ENCODE measurements at places on chromosomes 16 and 17. TPM values are rescaled to one million over a fixed set of nuclear protein-coding genes. Genes with fewer than 3 reads are reported as not detected.

DNA sequence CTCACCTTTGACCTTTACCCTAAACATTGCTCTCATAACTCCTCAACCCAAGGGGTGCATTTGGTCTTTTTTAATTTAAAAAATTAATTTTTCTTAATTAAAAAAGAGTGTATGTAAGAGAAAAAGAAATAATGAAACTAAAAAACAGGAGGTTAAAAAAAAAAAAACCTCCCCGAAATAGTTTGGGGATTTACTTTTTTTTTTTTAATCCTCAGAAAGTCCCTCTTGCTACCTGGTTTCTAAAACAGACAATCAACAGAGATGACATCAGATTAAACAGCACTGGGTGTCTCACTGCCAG lies 301.3 kb downstream of the SOX9 start:
- H3K27me3 ChIP-seq, result no peaks in the 10 kb centered on the region
- H3K36me3 ChIP-seq, result no peaks in the 10 kb centered on the region
- DNase-seq, result no peak
- H3K4me1 ChIP-seq, result no peaks in the 10 kb centered on the region
- no peak overlapping the region for H3K27ac ChIP-seq

GRCh38 chr17:14098246-14098645 lies 28.9 kb downstream of the COX10 start:
- no peak for DNase-seq
- H3K4me1 ChIP-seq, result no peaks in the 10 kb centered on the region
- H3K27ac ChIP-seq, result no peak overlapping the region
- H3K4me3 ChIP-seq, result no peak overlapping the region
- no peaks in the 10 kb centered on the region for H3K36me3 ChIP-seq

- H3K4me1 ChIP-seq, result no peaks in the 10 kb centered on the region
- H3K27me3 ChIP-seq, result no peaks in the 10 kb centered on the region
- no peak overlapping the region for H3K27ac ChIP-seq
- no peaks in the 10 kb centered on the region for H3K36me3 ChIP-seq
These were observed 44.8 kb downstream of the CPPED1 start for GRCh38 chr16:12758670-12759558.

The AANAT gene
- total RNA-seq, result not detected

DNA sequence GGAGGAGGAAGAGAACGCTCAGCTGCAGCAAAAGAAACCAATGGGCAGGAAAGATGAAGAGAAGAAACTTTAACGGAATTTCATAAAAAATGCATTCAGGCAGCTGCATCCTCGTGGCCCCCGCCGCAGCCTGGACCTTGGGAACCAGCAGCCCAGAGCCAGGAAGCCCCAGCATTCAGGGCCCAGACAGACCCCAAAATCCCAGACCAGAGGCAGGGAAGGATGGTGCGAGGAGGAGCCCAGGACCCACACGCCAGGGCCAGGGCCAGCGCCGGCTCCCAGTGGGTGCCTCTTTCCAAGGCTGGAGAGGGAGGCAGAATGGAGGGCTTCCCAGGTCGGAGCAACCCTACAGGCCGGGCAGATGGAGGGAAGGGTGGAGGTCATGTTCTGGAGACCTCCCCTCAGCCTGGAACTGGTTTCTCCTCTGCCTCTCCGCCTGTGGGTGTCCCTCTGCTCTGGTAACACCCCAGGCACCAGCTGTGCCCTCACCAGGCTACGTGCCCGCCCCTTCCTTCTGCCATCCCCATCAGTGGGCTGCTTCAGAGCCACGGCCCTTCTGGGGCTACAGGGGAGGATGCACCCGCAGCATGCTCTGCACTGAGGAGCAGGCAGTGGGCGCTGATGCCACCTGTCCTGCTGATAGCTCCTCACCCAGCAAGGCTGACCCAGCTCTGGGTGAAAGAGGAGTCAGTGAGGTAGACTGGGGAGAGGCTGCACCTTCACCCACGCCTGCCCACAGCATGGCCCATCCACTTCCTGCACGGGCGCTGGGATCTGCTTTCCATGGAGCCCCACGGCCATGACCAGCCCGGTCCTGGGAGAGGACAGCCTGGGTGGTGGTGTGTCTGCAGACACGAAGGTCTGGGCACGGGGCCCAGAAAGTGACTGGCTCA lies 1.2 kb upstream of the MIF4GD start:
- DNase-seq, result no peak
- H3K4me1 ChIP-seq, result no peaks in the 10 kb centered on the region
- no peaks in the 10 kb centered on the region for H3K27me3 ChIP-seq
- H3K27ac ChIP-seq, result no peak overlapping the region

The NGFR gene
- total RNA-seq, result 36.9 TPM

The CEP295NL gene
- total RNA-seq, result 10.1 TPM

The INPP5K gene
- 35.7 TPM for total RNA-seq

The SRP68 gene
- 57.6 TPM for total RNA-seq

- H3K27me3 ChIP-seq, result no peaks in the 10 kb centered on the region
- H3K4me3 ChIP-seq, result peak within 1 kb of the TSS; percentile 65
- peak; percentile 86 for DNase-seq
- no peak within 1 kb of the TSS for H3K27ac ChIP-seq
These were observed at the start of gene HID1 for GRCh38 chr17:74972107-74972972. TSS of gene HID1 (minus strand) at chr17:74972759. CDS start at chr17:74972656, 103 bp downstream.

The ASPA gene
- total RNA-seq, result 6.6 TPM

The TP53TG3B gene
- not detected for total RNA-seq

GRCh38 chr17:80797741-80798594 lies 193.7 kb upstream of the CHMP6 start:
- peak; percentile 55 for DNase-seq
- H3K27ac ChIP-seq, result no peak overlapping the region
- H3K27me3 ChIP-seq, result no peaks in the 10 kb centered on the region
- no peaks in the 10 kb centered on the region for H3K4me1 ChIP-seq
- H3K4me3 ChIP-seq, result no peak overlapping the region

GRCh38 chr17:14340857-14341754 lies 40.2 kb downstream of the HS3ST3B1 start:
- no peaks in the 10 kb centered on the region for H3K36me3 ChIP-seq
- peaks cover 4% of the 10 kb centered on the region for H3K27me3 ChIP-seq
- DNase-seq, result no peak
- H3K27ac ChIP-seq, result no peak overlapping the region
- no peaks in the 10 kb centered on the region for H3K4me1 ChIP-seq
- no peak overlapping the region for H3K4me3 ChIP-seq

DNA sequence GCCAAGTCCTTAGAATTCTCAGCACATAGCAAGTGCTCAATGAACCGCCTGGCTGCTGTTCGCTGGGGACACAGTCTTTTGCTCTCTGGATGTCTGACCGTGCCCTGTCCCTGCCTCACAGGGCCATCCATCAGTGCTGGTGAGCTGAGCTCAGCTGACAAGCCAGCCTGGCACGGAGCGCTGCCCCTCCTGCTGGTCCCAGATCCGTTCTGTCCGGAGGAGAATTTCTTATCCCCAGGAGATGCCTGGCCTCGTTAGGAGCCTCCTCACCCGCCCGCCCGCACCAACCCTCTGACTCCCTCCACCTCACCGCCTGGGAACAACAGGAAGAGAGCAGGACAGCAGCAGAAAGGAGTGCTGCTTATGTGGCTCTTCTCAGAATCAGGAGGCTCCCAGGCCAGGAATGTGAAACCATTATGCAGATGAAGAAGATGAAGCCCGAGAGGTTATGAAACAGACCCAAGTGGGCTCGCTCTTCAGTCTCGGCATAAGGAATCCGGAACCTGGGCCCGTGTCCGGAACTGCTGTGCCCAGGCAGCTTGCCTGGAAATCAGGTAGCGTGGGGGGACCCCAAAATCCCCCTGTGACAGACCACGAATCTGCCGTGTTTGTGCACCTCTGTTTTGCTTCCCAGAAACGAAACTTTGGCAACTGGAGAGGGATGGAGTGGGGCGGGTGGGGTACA lies 28.8 kb upstream of the RMI2 start:
- H3K36me3 ChIP-seq, result no peaks in the 10 kb centered on the region
- H3K27me3 ChIP-seq, result no peaks in the 10 kb centered on the region
- no peak overlapping the region for H3K4me3 ChIP-seq
- no peak for DNase-seq
- H3K4me1 ChIP-seq, result no peaks in the 10 kb centered on the region

DNA sequence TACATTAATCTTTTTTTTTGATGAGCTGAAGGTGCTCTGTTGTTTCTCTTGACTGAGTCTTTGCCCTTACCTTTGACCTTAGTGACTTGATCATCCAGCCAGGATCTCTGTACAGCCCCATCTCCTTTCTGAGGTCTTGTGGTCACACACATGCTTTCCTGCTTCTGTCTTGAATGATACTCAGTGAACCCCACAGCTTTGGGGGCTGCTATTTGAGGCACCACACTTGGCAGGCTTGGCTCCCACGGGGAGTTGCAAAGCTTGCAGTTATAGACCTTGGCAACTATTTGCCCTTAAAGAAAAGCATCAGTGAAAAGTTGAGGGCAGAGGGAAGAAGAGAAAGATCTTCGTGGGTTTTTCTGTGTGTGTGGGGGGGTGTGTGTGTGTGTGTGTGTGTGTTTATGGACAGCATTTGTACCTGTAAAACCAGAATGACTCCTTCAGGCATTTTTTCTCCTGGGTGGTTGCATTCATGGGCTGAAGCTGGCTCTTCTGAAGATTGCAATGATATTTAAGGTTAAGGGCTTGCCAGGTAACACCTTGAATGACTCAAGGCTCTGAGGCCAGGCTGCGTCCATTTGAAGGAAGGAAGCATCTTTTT lies 101.6 kb downstream of the MSI2 start:
- H3K4me1 ChIP-seq, result peaks cover 2% of the 10 kb centered on the region
- H3K36me3 ChIP-seq, result no peaks in the 10 kb centered on the region
- no peak for DNase-seq
- no peak overlapping the region for H3K27ac ChIP-seq
- H3K4me3 ChIP-seq, result no peak overlapping the region

The MEIOB gene
- total RNA-seq, result not detected

The NPIPB8 gene
- total RNA-seq, result 8.6 TPM

The OR4D1 gene
- total RNA-seq, result not detected

DNA sequence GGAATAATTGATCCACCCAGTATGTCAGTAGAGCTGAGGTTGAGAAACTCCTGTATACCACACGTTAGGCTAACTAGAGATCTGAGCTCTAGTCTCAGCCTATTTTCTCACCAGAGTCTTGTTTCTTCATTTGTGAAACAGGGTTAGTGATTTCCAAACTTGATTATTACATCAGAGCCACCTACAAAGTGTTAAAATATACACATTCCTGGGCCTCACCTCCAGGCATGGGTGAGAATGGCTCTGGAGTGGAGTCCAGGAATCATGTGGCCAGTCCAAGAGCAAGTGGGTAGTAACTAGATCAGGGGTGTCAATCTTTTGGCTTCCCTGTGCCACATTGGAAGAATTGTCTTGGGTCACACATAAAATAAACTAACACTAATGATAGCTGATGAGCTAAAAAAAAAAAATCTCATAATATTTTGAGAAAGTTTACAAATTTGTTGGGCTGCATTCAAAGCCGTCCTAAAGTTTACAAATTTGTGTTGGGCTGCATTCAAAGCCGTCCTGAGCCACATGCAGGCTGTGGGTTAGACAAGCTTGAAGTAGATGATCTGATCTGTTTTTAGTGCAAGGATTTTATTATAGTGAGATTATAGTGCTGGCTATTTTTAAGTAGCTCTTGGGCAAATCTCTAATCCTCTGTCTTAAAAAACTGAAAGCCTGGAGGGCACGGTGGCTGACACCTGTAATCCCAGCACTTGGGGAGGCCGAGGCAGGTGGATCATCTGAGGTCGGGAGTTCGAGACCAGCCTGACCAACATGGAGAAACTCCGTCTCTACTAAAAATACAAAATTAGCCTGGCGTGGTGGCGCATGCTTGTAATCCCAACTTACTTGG lies 20.4 kb downstream of the PRCD start:
- H3K4me1 ChIP-seq, result no peaks in the 10 kb centered on the region
- H3K27ac ChIP-seq, result no peak overlapping the region
- DNase-seq, result no peak
- no peak overlapping the region for H3K4me3 ChIP-seq

The ZNF205 gene
- 7.1 TPM for total RNA-seq

GRCh38 chr16:3874794-3875692 lies 5.5 kb downstream of the CREBBP start:
- H3K36me3 ChIP-seq, result no peaks in the 10 kb centered on the region
- H3K27me3 ChIP-seq, result no peaks in the 10 kb centered on the region
- H3K4me1 ChIP-seq, result no peaks in the 10 kb centered on the region
- no peak overlapping the region for H3K27ac ChIP-seq
- no peak overlapping the region for H3K4me3 ChIP-seq

The FBXW10B gene
- total RNA-seq, result 0.58 TPM
